ENCODE measurements at places on chromosomes 6 and 20. TPM values are rescaled to one million over a fixed set of nuclear protein-coding genes. Genes with fewer than 3 reads are reported as not detected.

Gene BHLHE23
- total RNA-seq: not detected

DNA sequence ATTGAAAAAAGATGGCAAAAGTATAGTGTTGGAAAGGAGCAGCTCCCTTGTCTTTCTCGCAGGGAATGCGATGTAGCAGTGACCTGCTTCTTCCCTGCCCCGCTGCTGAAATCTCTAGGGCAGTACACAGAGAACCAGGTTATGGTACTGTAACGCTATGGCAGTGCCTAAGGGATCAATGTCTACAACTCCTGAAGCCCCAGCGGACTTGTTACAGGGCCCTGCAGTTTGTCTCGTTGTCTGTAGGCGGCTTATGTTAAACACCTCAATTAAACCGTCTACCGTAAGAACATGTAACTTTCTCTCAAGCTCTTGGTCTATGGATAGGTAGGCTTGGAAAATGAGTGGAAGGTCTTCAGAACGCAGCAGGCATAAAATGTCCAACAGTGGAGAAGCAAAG, 44.8 kb upstream of the SLC17A4 start:
- DNase-seq: no peak

GRCh38 chr20:59144831-59145196, 18.8 kb upstream of the ZNF831 start:
- no peak for DNase-seq

GRCh38 chr6:108627692-108628550, 67.2 kb downstream of the FOXO3 start:
- DNase-seq: no peak
